ENCODE measurements at places on chromosomes 5 and 9.
A peak's percentile ranks its signal among the peaks of the same experiment; 100 is the strongest.

DNA sequence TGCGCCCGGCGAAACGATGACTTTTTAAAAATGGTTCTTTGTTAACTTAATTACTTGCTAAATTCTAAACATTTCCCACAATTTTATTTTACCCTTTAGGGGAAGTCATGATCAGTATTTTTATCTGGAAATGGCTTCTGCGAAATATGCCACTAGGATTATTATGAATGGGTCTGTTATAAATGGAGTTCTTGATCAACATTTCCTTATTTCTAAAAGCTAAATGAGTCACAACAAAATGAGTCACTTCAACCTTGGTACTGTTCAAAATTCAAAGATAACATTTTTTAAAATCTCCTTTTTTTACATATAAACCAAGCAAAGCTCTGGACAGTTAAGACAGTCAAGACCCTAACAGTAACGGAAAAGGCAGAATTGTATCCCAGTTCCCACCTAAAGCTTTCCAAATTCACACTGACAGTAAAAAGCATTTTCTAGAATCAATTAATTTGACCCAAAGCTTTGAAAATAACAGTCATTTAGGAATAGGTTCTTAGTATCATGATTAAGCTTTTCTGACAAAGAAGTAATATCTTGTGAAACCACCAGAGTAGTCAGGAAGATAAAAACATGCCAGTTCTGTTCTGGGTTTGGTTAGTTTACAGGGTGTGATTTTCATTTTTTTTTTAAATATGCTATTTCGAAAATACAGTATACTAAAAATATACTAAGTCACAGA is 81.7 kb downstream of the LHFPL2 start:
- no peak for DNase-seq

DNA sequence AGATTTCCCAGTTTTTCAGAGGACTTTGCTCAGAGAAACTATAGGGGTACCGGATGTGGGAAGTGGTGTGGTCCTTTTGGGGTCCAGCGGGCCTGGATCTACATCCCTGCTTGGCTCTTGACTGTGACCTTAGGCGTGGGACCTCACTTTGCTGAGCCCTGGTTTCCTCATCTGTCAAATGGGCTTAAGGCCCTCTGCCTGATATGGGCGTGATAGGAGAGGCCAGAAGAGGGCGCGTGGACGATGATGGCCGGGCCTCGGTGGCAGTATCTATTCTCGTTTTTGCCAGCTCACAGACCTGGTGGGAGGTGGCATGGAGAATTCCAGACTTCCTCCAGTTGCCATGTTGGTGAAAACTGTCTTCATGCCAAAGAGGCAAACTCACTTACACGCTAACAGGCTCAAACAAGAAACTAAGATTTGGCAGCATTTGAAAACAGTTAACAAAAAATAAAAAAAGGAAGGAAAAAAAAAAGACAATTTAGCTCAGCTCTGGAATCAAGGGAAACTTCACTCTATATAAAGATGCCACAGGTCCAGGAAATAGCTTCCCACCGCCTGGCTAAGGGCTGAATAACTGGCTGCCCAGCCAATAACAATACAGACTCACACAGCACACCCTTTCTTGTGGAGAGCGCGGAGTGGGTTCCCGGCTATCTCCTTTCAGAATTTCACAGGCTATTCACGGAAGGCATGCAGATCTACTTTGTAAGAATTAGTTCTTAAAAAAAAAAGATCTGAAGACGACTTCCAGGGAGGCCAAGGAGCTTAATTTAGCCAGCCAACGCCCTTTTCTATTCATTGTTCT is 1.7 kb downstream of the SH3PXD2B start:
- DNase-seq, result no peak

- no peak for DNase-seq
These were observed 39.2 kb downstream of the PPIC start for GRCh38 chr5:122997294-122997693.

DNA sequence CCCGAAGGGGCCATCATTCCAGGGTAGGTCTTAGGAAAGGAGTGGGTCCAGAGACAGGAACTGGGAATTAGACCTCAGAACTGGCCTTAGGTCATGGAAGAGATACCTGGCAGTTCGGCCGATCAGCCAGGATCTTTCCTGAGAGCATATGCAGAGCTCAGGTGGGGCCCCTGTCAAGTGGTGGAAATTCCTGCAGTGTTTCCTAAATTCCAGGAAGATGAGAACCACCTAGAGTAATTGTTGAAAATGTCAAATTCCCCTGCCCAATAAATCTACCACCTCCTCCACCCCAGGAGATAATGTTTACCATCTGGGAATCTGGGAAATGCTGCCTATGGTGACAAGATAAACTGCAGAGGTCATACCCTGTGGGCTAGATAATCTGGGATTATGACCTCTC is 14.6 kb downstream of the TMEM171 start:
- no peak for DNase-seq

DNA sequence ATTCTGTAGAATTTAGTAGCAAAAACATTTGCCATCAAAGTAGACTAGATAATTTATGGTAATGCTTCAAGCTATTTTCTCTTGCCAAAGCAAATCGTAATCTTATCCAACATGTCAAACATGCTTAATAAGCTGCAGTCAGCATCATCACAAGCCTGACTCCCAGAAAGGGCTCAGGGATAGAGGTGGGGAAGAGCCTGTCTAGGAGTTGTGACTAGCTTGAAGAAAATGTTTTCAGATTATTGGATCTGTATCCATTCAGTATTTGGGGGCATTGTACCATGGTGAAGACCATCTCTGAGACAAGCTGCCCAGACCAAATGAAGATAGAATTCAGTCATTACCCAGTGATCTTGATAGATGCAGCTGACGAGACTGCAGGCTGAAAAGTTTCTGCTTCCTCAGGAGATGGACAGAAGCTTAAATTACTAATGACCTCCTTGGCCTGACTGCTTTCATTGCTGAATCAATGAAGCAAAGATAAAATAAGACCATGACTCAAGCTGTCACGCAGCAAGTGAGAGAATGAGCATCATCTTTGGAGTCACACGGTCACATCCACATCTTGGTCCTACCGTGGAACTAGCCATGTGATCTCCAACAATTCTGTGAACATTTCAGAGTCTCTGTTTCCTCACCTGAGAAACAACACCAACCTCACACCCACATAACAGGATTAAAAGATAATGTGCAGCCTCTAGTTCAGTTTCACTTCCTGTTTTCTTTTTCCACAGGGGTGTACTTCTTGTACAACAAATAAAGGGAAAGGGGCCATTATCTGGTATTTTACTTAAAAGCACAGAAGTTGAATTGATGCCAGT is 9.4 kb downstream of the ERAP2 start:
- DNase-seq, result no peak

DNA sequence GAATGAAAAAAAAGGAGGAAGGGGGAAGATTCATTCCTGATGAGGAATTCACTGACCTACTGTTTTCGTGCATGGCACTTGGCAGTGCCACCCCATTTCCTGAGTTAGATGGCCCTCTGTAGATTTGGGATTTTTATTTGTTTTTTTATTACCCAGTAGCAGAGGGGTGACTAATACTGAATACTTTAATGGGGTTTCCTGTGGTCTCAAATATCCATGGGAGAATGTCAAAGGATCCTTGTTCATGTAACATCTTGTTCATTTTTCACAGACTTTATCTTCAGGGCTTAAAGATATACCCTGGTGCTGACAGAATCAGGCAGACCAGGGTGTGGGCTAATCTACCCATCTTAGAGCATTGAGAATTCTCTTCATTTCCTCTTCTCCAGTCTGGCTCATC is 93.0 kb downstream of the MAMDC2 start:
- DNase-seq, result no peak

DNA sequence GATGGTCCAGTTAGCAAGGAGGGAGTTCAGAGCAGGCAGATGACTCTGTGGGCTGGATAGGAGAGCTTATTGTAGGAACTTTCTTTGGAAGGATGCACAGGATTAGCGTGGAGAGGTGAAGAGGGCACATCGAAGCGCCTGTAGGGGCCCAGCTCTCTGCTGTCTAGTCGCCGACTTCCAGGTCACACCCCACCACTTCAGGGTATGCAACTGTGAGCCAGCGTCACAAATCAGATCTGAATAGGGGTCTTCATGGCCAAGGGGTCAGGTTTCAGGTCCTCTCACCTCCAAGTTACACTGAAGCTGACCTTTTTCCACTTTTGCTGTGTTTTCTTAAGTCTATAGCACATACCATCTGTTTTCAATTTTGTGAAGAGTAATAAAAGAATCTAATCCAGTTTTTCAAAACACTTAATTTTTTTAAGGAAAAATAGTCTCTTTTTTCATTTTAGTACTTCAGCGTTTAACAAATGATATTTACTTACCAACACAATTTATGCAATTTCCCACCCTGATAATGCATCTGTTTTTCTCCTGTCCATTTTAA is 364.2 kb upstream of the CLINT1 start:
- DNase-seq, result no peak

DNA sequence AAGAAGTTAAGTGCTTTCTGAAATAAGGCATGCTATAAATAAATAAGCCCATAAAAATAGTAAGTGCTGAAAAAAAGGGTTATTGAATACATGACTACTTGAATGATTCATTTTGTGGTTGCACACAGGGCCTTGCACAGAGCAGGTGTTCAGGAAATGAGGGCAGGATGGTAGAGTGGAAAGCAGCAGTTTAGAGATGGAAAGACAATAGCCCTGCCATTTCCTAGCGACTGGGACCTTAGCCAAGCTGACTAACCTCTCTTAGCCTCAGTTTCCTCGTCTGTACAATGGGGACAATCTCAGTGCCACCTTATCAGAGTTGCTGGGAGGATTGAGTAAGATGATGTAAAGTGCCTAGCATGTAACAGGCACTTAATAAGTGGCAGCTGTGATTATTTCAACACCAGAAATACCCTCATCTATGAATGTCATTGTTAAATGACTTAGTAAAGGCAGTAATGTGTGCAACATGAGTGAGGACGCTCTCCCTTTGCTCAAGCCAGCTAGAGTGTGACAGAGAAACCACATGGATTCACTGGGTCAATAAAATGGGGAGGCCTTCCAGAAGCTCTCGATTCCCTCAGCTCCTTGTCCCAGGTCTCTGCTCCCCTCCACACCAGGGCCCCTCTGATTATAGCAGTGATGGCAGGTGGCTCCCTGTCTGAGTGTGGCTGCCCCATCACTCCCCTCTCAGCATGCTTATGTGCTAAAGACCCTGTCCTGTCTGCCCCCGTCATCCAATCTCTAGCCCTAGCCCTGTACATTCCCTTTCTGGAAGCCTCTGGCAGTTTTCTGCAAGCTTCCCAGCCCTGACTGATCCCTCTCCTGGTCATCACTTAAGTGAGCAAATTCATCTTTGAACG is 16.0 kb upstream of the PHF19 start:
- DNase-seq, result peak; percentile 65

DNA sequence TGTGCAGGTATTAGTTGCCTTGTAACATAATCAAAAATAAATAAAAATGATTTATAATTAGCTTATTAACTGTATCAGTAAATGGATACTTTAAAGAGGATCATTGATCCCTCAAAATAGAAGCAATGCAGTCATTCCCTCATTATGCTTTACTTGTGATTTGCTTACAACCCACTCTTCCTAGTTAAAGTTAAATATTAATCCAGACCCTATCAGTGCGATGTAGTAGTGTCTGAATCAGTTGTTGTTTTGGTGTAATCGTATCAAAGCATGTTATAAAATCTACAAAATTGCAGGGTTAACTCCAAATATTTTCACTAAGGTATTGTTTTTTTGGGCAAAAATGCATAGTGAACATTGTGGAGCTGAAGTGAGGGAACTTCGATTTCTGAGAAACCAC is 17.6 kb downstream of the TENT4A start:
- no peak for DNase-seq

- no peak for DNase-seq
These were observed 912.3 kb upstream of the SEMA6A start for GRCh38 chr5:117486879-117487391.

- no peak for DNase-seq
These were observed 245.5 kb downstream of the AUH start for GRCh38 chr9:91116211-91116610.

DNA sequence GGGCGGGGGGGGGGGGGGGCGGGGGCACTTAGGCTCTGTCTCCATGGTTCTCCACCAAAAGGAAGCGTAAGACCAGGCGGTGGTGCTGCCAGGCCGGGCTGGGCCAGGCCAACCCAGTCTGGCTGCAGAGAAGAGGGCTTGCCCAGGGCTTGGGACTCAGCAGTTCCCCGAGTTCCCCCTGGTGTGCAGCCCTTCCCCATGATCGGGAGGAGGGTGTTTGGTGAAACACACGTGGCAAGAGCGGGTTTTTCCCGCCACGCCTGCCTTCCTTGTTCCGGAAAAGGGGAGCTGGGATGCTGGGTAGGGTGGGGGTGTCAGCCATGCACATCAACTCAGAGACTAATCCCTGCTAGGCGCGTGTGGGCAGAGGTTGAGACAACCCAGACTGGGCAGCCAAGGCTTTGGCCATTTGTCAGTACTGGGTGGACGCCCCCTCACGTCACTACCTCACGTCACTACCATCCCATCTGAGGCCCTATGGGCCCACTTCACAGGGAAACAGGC is 32.9 kb downstream of the PRRX2 start:
- peak; percentile 51 for DNase-seq

- DNase-seq, result no peak
These were observed 669.9 kb downstream of the MTRR start for GRCh38 chr5:8538821-8539220.

DNA sequence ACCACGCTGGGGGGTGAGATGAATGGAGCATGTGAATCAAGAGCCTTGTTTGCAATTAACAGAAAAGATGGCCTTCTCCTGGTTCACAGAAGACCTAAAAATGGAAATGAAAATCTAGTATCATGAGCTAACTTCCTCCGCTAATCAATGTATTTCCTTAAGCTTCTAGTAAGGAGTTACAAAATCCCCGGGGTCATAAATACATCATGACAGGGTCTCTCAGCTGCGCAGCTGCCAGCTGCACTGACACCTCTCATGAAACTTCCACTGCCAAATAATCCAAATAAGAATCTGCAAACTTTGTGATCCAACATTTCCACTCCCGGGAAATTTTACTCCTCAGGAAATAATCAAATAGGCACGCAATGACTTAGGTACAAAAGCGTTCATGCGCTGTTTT is 11.9 kb downstream of the MYO10 start:
- DNase-seq, result no peak

DNA sequence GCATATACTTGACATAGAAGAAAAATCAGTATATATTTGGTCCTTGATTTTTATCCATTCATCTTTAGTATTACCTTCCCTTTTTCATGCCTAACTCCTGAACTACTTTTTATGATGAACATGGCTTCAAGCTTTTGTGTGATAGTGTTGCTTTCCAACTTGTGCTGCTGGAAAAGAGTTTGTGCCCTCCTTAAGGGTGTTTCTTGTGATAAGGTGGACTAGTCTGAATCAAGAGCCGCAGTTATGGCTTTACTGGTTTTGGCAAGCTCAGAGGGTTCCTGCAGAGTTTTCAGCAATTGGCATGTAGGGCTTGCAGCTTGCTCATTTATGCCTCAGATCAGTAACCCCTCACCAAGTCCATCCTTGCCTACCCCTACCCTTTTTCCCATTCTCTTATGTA is 20.5 kb downstream of the POLR3G start:
- no peak for DNase-seq

- DNase-seq, result no peak
These were observed 923.8 kb upstream of the CDH9 start for GRCh38 chr5:27962198-27962597.

DNA sequence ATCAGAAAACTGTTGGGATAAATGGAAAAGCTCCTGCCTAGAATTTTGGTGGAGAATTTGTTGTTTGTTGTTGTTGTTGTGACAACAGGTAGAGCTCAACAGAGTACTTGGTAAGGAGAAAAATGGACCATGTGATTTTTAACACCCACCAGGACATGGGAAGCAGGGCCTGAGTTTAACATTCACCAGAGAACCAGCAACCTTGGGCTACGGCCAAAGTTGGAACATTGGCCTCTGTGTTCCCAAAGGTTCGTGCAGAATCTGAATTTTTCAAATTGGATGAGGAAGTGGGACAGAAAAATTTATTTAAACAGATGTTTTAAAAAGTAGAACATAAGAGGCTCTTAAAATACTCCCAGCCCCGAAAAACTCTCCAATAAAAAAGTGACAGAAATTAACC is 127.0 kb downstream of the GNA14 start:
- DNase-seq, result no peak
